ENCODE measurements at places on chromosomes 7 and 10.

DNA sequence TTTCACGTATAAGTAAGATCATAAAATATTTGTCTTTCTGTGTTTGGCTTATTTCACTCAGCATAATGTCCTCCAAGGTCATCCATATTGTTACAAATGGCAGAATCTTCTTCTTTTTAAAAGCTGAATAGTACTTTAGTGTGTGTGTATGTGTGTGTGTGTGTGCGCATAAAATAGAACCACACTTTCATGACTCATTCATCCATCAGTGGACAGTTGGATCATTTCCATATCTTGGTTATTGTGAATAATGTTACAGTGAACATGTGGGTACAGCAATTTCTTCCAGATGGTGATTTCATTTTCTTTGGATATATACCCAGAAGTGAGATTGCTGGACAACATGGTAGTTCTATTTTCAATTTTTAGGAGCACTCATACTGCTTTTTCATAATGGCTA is 622.4 kb downstream of the NRG3 start:
- DNase-seq, result no peak

DNA sequence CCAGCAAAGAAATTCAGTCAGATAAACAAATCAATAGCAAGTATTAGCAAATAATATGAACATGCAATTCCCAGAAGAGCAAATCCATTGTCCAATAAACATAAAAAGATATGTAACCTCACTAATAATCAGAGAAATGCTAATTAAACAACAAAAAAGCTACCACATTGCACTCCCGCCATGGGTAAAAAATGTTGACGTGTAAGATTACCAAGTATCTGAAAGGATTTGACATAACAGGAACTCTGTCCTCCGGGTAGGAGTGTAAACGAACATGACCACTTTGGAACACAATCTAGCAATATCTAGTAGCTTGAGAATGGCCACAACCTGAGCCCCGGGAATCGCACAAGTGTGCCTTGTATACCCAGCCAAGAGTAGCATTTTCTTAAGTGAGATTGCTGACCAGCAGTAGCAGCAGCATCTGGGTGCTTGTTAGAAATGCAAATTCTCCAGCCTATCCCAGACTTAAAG is 31.6 kb downstream of the DYDC1 start:
- no peak for DNase-seq

DNA sequence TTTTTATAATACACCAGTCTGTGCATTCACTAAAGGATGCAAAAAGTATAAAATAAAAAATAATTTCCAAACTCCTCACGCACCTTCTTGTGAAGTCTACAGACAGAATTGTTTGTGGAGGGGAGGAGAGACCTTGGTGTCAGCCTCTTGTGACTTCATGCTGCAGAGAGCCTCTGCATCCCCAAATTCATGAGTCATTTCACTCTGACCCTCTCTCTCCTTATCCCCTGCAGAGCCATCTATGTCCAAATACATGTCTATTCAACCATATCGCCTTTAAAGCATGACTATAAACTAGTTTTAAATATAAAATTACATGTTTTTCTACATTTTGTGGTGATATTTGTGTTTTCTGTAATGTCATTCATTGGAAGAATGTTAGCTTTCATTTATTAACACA is 6.0 kb downstream of the CREB5 start:
- DNase-seq, result no peak

GRCh38 chr7:107847168-107847835 is 43.7 kb upstream of the DLD start:
- no peak for DNase-seq

DNA sequence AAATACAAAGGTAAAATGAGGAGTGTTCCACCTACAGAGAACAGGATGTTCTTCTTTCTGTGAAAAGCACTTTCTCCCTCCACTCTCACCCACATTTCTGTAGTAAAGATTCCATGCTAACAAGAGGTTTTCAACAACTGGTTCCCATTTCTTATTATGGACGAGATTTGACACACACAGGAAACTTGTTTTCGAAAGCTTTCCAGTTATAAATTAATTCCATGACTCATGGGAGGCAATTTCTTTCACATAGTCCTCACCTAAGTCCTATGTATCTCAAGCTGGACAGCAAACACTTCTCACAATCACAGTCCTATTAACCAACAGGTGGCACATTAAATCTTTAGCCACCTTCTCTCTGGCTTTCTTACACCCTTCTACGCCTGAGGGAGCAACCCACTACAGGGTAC is 24.5 kb downstream of the RAPGEF5 start:
- no peak for DNase-seq

DNA sequence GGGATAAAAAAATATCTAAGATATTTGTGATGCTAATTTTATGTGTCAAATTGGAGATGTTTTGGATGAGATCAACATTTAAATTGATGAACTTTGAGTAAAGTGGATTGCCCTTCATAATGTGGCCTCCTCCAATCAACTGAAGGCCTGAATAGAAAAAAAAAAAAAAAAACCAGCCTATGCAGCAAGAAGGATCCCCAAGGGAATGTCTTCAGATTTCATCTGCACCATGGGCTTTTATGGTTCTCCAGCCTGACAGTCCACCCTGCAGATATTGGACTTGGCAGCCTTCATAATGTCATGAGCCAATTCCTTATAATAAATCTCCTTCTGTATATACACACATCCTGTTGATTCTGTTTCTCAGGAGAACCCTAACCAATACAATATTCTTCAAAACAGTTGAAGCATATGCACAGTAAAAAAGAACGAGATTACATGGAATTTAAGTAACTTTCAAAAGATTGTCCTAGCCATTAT is 316.9 kb upstream of the PLXDC2 start:
- DNase-seq, result no peak

DNA sequence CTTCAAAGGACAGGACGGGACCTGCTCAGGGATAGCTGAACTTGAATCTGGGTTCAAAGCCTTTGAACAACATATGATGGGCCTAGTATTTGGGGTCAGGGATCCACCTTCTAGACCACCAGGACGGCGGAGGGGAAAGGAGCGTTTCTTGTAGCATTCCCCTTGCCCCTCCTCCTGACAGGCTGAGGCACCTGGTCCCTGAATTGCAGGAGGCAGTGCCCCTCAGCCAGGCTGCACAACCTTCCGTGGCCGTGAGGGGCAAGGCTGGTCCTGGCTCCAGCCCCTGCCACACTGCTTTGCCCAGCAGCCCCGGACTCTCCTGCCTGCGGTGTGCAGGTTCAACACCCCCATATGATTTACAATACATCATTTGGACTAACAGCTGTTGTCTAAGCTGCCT is 58.1 kb downstream of the INSIG1 start:
- DNase-seq, result no peak

DNA sequence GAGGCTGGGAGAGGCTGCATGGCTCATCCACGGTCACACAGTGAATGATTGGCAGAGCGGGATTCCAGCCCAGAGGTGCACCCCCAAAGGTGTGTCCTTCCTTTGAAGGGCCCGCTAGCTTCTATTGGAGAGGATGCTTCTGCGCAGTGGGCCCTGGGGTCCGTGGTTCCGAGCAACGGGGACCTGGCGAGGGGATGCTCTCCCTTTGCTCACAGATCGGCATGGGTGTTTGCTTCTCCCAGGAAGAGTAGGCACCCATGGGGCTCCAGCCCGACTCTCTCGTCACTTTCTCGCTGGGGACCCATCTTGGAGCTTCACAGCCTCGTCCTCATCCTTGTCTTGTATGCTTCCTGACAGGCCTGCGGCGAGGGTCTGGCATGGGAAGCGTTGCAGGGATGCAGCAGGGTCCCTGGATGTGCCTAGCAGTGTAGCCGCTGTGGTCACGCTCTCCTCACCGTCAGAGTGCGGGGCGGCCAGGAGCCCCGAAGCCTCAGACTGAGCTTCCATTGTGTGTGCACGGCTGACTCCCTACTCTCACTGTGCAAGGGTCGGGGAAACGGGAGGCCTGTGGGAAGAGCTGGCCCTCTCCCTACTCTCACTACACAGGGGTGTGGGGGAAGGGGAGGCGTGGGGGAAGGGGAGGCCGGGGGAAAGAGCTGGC is 538.5 kb upstream of the FOXK1 start:
- DNase-seq, result no peak

- DNase-seq, result no peak
Measured at GRCh38 chr7:91512958-91513357, 248.7 kb downstream of the FZD1 start.

- no peak for DNase-seq
Measured at GRCh38 chr10:8049865-8050555, 4.5 kb upstream of the GATA3 start.

- DNase-seq, result no peak
Measured at GRCh38 chr7:101277155-101277554, 32.3 kb upstream of the FIS1 start.

DNA sequence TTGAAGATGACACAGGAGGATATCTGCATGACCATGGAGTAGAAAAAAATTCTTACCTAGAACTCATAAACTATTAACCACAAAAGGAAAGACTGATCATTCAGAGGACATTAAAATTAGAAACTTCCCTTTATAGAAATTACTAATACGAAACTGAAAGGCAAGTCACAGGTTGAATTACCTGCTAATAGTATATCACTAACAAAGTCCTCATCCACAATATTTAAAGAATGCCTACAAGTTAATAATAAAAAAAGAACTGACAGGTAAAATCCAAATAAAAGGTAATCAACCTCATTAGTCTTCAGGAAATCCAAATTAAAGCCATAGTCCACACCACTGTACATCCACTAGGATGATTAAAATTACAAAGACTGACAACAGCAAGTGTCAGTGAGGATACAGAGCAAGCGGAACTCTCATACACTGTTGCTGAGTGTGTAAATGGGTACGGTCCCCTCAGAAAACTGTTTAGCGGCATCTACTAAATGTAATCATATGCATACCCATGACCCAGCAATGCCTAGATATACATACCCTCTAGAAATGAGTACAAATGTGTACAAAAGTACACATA is 71.2 kb downstream of the ARHGAP21 start:
- DNase-seq, result no peak
